ENCODE measurements at places on chromosomes 5 and 9.

GRCh38 chr5:78720227-78720985 lies 71.8 kb upstream of the LHFPL2 start:
- no peak for DNase-seq

DNA sequence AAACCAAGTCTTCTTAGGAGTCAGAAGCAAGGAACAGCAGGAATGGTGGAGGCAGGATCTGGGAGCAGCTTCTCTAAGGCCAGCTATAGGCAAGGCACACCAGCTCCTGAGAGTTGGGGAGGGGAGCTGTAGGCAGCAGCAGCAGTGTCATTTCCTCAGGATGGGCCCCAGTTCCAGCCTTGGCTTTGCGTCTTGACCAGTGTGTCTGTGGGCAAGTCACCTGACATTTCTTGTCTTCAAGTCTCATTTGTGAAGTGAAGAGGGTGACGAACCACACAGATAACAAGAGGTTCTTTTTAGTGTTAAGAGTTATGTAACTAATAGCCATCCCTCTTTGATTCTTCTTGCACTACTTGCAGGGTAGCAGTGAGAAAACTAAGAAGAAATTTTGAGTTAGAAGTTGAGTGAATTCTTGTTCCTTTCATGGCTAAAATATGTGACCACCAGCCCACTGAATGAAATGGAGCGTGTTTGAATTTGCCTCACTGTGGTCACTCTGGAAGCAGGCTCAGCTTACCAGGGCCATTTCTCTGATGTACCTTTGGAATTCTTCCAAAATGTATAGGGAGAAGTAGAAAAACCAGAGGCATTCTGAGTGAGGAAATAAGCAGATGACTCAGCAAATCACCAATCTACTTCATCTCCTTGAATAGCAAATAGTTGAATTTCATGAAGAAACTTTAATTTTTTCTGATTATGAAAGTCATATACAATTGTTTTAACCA lies 42.4 kb downstream of the RHOBTB3 start:
- DNase-seq, result no peak

GRCh38 chr9:89530726-89531125 lies 32.8 kb upstream of the SEMA4D start:
- no peak for DNase-seq

DNA sequence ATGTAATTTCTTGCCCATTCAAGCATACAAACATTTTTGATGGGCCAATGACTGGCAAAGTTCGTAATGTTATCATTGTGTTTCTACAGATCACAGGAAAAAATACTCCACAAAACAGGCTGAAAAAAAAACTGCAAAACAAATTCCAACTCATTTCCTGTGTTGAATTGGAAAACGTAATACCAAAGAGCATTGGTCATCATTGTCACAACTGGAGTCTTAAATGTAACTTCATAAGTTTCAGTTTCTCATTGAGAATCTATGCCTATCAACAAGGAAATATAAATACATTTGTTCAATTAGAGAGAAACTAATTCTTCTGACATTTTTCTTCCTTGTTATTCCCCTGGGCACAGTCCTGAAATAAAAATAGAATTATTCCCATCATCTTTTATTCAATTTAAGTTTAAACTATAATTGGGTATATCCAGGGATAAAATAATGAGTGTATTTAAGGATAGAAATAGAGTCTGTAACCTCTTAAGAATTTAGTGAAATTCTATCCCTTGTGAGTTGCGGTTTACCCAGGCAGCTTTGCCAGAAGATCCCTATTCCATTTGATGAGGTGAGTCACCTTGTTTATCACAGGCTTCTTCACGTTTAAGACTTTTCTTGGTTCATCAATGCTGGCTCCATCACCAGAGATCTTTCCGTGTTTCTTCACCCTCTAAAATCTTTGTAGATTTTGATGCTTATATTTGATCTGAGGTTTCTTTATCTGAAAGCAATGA lies 112.7 kb upstream of the ITGA1 start:
- DNase-seq, result no peak

GRCh38 chr5:2542821-2543220 lies 208.7 kb downstream of the IRX2 start:
- no peak for DNase-seq

GRCh38 chr9:123354806-123355508 lies 1.0 kb upstream of the CRB2 start:
- DNase-seq, result no peak

- DNase-seq, result peak; percentile 34
These were observed 1.6 kb upstream of the HAPLN1 start for GRCh38 chr5:83721953-83722901.

- DNase-seq, result no peak
These were observed 236.2 kb downstream of the NNT start for GRCh38 chr5:43839218-43839617.

DNA sequence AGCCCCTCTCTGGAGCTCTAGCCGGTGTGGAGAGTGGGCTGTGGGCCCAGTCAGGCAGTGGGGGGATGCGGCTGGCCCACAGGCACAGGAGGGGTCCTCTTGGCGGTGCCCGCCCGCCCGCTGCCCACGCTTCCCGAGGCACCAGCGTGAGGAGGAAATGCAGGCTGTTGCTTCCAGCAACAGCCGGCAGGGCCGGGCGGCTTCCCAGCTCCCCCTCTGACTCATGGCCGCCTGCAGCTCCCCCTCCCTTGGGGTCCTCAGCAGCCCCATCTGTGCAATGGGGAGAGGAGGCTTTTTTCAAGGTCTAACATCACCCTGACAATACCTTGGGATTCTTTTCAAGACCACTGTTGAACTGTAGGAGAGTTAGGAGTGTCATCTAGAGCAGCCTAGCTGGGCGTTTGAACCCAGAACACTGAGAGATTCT lies 10.4 kb downstream of the CXXC5 start:
- DNase-seq, result no peak

GRCh38 chr5:142143878-142144277 lies 35.3 kb downstream of the NDFIP1 start:
- no peak for DNase-seq

DNA sequence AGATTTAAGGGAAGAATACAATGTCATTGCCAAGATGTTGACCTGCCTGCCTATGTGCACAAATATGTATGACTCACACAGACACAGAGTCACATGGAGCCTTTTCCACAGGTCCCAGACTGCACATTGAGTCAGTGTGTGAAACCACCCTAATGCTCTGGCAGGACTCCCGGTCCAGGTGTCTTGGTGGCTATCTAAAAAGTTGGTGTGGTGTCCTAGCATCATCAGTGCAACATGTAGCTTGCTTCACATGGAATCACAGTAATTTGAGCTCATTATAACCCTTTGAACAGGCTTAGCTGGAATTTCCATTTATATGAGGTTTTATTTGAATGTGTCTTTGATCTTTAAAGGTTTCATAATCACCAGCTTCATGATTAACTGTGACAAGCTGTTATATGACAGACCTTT lies 10.7 kb downstream of the IFNA5 start:
- peak; percentile 4 for DNase-seq

DNA sequence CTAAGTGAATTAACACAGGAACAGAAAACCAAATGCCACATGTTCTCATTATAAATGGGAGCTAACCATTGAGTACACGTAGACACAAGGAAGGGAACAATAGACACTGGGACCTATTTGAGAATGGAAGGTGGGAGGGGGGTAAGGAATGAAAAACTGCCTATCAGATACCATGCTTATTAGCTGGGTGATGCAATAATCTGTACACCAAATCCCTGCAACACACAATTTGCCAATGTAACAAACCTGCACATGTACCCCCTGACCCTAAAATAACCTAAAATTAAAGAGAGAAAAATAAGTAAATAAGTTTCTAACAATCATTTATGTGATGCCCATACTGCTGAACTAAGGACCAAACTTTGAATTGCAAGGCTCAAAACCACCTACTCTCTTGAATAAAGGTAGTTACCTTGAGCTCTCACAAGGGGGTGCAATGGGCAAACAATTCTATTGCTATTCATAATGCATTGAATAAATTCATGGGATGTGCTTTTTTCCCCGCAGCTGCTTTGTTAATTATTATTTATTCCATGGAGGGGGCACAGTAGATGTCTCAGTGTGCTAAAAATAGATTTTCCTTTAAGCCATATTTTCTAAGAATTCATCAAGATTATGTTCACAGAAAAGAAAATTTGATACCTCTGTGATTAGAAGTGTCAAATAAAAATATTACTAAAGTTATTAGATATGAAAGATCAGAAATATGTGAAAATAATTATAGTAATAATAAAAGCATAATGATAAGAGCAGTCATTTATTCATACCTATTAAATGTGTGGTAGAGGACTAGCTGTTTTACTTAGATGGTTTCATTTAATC lies 76.2 kb upstream of the PTPN3 start:
- DNase-seq, result peak; percentile 28

- no peak for DNase-seq
These were observed 97.3 kb upstream of the ADAMTS16 start for GRCh38 chr5:5042806-5043205.

GRCh38 chr9:3676766-3677165 lies 151.0 kb upstream of the RFX3 start:
- DNase-seq, result no peak

- peak; percentile 53 for DNase-seq
These were observed at the start of gene NKD2 for GRCh38 chr5:1008451-1009358. Gene NKD2, plus strand, starts transcription at chr5:1008802. Its CDS starts 256 bp downstream, at chr5:1009058.

- DNase-seq, result no peak
These were observed 15.2 kb upstream of the CPEB4 start for GRCh38 chr5:173872957-173873305.

DNA sequence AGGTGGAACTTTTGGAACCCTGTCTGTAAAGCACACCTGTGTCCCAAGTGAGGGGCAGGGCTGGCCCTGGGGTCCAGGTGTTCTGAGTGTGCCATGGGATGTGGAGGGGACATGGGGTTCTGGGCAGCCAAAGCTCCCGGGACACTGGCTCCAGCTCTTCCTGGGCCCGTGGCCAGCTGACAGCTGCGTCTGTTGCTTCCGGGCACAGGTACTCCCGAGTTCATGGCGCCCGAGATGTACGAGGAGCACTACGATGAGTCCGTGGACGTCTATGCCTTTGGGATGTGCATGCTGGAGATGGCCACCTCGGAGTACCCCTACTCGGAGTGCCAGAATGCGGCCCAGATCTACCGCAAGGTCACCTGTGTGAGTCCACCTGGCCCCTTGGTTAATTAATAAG lies 50.7 kb downstream of the WNK2 start:
- DNase-seq, result no peak

DNA sequence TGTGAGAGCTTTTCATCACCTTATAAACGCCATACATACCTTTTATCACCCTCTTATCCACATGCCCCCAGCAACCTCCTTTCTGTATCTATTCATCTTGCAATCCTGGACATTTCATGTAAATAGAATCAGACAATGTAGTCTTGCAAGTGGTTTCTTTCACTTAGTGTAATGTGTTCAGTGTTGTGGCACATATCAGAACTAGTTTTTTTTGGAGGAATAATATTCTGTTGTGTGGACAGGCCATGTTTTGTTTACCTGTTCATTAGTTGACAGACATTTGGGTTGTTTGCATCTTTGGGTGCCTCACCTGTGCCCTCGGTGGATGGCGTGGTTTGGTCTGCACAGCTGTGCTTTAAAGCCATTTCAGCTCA lies 1.3 kb downstream of the SQSTM1 start:
- DNase-seq, result no peak

GRCh38 chr9:135500071-135500524 lies 384 bp upstream of the MRPS2 start:
- no peak for DNase-seq

GRCh38 chr9:21465859-21466518 lies 16.1 kb downstream of the IFNE start:
- DNase-seq, result no peak

DNA sequence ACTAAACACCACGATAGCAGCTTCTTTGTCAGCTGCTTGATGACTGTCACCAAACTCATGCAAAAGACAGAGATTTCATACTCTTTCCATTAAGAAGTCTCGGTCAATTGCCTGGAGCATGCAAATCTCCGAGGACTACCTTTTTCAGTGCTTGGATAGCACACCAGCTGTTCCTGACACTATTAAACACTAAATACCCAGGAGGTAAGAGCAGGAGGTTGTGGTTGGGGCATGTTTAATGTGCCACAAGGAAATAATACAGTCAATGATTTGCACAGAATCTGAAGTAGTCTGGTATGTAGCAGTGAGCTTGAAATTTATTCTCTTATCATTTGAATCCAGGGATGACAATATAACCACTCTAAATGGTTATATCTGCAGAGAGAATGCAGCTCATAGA lies 996.2 kb downstream of the CDH12 start:
- no peak for DNase-seq

GRCh38 chr5:159953609-159954008 lies 37.3 kb downstream of the ADRA1B start:
- no peak for DNase-seq

DNA sequence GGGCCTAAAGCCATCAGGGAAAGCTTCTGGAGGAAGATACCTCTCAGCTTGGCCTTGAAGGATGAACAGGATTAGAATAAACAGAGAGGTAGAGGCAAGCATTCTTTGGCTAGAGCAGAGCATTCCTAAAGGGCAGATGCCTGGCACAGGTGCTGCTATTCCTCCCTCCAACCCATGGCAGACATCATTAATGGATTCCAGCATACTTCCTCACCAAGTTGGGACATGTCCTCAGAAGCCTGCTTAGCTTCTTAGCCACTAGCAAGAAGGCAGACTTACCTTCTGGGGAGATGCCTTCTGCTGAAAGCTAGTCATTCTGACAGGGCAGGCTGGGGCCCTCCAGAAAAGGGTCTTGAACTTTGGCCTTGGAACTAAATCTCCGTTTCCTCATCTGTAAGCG lies 122.0 kb downstream of the RGS3 start:
- DNase-seq, result no peak

DNA sequence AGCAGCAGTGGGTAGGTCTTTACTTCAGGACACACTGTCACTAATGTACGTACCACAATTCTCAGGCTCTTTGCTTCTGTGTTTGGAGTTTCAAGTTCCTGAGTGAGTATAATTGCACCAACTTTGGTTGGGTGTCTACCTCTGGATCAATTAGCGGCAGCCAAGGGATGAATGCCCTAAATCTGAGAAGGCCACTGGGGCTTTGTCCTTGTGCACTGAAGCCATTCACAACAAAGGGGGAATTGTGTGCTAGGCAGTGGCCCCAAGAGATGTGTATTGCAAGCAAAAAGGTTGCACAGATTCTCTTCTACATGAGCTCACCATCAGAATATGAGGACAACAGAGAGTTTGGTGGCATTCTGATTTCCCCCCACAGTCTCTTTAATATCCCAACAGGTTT lies 3.9 kb upstream of the PHF24 start:
- DNase-seq, result no peak
